ENCODE measurements at places on chromosomes 2 and 18.
A peak's percentile ranks its signal among the peaks of the same experiment; 100 is the strongest.

- peak; percentile 21 for DNase-seq
These were observed 235.1 kb upstream of the ZNF804A start for GRCh38 chr2:184363213-184363612.

DNA sequence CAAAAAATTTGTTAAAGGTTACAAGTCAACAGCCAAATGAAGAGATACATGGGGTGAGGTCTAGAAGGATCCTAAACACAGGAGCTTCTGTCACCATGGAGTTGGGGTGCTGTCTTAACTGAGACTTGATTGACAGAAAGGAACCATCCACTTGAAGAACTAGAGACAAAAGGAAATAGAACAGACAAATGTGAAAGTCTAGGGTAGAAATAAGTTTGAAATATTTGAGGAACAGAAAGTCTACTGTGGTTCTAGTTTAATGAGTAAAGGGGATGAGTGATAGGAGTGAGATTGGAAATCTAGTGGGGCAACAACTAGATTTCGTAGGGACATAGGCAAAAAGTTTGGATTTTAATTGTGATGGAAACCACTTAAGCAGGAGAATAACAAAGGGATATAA, 18.7 kb downstream of the RBBP8 start:
- DNase-seq = no peak

GRCh38 chr2:228827056-228827700, 443.9 kb downstream of the PID1 start:
- DNase-seq = no peak

DNA sequence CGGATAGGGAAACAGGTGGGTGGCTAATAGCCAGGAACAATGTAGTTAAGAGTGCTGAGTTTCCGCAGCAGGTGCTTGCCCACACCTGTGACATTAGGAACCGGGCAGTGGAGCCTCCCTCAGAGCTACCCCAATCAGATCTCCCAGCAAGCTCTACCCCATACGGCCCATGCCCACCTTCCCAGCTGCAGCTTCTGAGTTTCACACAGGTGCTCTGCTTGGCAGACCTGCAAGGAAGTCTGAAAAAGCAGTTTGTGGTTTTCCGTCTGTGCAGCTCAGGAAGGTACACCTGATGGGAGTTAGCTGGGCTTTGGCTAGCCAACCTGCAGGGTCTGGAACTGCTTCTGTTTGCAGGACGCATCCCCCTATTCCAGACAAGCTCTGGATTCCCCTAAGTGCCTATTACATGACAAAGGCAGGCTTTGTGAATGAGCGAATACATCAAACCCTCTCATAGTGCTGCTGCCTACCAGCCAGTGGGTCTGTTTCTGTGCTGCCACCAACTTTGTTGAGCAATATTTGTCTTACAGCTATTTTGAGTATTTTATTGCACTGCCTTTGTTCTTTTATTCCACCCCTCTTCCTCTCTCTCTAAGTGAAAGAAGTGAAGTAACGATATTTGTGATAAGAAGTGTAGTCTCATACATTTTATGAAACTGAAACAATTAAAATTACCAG, 24.7 kb upstream of the CEP68 start:
- no peak for DNase-seq

DNA sequence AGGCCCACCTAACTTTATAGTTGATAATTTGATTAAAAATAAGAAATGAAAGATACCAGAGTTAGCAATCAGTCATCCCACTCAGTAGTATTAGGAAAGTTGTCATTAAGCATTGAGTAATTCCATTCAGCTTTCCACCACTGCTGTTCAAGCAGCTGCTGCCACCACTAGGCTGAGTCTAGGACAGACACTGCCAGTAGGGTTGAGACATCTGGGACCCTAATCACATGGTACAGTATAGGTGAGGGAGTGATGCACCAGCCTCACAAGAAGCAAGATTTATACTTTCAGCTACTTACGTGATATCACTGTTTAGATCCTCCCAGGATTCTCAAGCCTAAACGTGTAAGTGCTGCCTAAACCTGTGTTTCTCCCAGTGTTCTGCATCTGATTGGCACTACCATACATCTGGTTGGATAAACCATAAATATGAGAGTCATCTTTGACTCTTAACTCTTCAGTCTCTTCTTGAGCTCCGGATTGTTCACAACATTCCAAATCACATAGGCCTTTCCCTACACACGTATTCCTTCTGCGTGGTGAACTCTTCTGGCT, 3.2 kb downstream of the UBXN4 start:
- peak; percentile 73 for DNase-seq

GRCh38 chr2:21683838-21684237, 560.1 kb downstream of the TDRD15 start:
- DNase-seq = no peak

- DNase-seq = no peak
These were observed 6.2 kb upstream of the CIDEA start for GRCh38 chr18:12247946-12248345.

DNA sequence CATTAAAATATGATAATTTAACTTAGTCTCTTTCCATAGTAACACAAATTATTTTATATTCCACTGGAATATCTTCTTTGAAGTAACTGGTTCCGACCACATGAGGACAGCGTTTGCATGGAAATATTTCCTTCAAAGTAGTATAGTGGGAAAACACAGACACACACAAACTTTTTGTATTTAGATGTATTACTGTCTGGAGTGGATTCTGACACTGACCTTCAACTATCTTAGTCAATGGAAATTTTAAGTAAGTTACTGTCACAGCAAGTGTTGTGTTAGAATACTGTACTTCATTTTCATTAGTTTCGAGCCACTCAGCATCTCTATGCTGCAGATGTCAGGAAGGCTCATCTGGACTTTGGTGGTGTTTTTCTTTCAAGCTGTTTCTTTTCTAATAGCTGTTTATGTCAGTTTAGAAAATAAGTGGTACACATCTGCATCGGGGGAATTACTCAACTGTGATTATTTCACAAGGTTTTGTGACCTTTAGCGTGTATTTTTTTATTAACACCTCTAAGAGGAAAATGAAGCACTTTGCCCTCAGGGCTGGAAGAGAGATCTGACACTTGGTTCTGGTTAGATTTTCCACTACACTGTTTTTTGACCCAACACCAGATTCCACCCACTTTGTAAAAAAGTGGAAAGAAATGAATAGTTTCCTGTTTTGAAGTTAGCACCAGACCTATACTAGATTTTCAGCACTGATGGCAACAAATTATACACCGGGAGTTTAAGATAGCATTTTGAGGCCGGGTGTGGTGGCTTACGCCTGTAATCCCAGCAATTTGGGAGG, 18.9 kb upstream of the THOC1 start:
- peak; percentile 14 for DNase-seq

DNA sequence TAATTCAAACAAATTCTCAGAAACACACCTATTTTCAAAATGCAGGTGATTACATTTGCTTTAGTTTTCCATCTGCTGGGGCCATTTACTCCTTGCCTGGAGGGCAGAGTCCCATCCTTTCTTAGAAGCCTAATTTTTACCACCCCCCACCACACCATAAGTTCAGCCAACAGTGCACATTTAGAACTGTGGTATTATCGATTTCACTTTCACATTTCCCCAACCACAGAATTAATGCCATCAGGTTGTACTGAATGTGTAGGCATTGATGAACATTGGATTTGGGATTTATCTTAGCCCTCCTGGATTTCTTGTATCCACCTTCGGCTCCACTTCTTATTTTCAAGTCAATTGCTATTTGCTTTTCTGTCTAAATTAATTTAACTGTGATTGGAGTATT, 4.5 kb downstream of the SCYGR3 start:
- no peak for DNase-seq
